ENCODE measurements at places on chromosomes 3 and 15.
A peak's percentile ranks its signal among the peaks of the same experiment; 100 is the strongest.

DNA sequence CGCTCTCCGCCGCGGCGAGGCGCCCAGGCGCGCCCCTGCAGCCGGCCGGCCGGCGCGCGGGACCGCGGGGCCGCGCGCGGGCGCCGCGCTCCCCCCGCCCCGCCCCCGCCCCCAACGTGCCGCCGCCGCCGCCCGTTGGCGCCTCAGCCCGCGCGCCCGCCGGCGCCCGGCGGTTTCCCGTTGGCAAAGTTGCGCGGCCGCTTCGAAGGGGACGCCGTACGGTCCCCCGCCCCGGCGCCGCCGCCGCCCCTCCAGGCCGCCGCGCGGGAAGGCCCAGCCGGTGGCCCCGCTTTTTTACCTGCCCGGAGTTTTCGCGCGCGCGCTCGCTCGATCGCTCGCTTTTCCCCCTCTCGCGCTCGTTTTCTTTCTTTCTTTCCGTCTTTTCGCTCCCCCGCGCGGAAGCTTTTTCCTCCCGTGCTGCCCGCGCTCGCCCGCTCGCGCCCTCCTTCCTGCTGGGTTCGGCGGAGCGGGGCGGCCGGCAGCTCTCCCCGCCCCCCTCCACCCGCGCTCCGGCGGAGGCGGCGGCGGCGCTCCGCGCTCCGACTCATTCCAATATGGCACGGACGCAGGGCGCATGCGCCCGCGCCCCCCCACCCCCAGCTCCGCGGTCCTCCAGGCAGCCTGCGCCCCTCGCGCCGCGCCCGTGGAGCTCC, at the start of gene SFMBT1:
TSS of gene SFMBT1 (minus strand) at position 556 of the 653 bp plus-strand sequence. CDS start 76,945 bp downstream, outside the sequence.
- H3K4me3 ChIP-seq = peak within 1 kb of the TSS; percentile 78
- H3K4me1 ChIP-seq = peaks cover 14% of the 10 kb centered on the region
- peak within 1 kb of the TSS; percentile 64 for H3K27ac ChIP-seq
- H3K27me3 ChIP-seq = no peaks in the 10 kb centered on the region
- peak; percentile 72 for DNase-seq

DNA sequence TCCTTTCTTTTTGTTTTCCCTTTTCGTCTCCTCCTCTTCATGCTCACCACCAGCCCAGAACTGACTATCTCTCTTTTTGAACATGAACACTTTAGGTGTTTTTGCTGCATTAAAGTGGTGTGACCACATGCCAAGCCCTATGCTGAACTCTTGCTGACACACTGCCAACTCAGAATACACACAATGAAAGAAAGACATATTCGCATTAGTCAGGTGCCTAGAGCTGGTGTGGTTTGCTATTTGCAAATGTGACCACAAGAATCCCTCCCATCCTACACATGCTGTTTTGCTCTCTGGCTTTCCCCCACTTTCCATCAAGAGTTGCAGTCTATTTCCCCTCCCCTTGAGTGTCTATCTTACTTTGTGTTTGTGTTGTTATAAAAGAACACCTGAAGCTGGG, 967.8 kb upstream of the CFAP20DC start:
- DNase-seq = peak; percentile 72
- H3K36me3 ChIP-seq = no peaks in the 10 kb centered on the region
- H3K4me3 ChIP-seq = no peak overlapping the region
- no peaks in the 10 kb centered on the region for H3K27me3 ChIP-seq

DNA sequence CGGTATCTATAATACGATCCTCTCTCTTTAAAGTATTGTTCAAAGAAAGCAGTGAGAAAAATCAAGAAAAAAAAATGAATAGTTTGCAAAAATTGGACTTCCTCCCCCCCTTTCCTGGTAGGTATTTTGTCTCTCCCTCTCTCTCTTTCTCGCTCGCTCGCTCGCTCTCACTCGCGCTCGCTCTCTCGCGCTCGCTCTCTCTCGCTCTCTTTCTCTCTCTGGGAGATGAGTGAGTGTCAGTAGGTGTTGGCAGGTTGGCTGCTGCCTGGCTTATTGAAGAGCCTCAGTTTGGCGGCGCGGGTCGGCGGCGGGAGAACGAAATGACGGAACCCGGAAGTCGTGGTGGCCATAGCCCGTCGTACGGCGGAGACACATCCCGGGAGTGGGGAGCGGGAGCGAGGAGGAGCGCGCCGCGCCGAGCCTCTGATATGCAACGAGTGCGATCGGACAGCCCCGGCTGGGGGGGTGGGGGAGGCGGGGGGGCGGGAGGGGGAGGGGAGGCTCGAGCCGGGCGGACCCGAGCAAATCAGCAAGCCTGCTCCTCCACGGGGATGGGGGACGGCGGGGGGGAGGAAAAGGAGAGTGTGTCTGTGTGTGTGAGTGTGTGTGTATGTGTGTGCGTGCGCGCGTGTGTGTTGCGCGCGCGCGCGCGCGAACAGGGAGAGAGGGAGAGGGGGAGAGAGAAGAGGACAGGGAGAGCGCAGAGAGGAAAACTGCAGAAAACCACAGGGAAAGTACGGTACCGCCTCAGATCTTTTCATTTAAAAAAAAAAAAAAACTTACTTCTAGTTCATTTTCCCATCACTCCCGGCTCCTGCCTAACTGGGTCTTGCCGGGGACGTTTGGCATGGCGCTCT, at the start of gene MEIS2:
TSS of gene MEIS2 (minus strand) at position 441 of the 857 bp plus-strand sequence. CDS start 1,083 bp downstream, outside the sequence.
- peak within 1 kb of the TSS; percentile 77 for H3K27ac ChIP-seq
- H3K27me3 ChIP-seq = no peaks in the 10 kb centered on the region
- peak; percentile 79 for DNase-seq
- no peaks in the 10 kb centered on the region for H3K4me1 ChIP-seq

DNA sequence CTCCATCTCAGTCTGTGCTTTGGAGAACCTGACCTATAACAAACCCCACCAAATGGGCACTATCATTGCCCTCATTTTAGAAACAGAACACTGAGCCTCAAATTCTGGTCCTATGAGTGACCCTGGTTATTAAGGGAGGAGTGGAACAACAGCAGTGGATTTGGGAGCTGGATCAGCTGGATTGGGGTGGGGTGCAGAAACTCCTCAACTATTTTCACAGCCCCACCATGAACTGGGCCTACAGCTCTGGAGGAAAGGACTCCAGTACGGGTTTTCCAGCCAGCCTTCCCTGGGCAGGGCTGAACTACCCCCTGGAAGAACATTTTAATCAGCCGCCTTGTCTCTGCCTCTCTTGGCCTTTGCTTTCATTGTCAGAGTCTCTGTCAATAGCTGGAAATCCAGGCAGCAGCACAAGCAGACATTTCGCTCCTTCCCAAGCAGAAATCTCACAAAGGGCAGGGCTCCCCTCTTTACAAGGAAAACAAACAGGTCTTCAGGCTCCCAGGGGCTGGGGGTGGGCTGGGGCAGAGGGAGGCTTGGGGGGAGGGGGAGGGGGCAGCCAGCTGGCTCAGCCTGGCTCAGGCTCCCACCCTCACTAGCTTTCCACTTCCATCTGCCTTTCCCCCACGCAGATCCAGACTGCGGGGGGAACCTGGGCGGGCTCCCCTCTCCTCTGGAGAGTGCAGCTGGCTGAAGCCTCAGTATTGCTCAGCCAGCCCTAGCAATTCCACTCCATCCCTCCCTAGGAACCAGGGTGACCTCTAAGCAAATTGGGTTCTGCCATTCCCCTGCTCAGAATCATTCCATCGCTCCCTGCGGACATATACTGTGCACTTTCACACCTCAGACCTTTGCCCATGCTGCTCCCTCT, 13.7 kb upstream of the TLE3 start:
- H3K27ac ChIP-seq = no peak overlapping the region
- H3K4me1 ChIP-seq = no peaks in the 10 kb centered on the region
- no peak for DNase-seq
- no peak overlapping the region for H3K4me3 ChIP-seq

- no peak for DNase-seq
- H3K4me1 ChIP-seq = no peaks in the 10 kb centered on the region
- no peaks in the 10 kb centered on the region for H3K27me3 ChIP-seq
- no peak overlapping the region for H3K4me3 ChIP-seq
- H3K27ac ChIP-seq = no peak overlapping the region
Observed at GRCh38 chr15:97200161-97200560, 760.3 kb upstream of the ARRDC4 start.

DNA sequence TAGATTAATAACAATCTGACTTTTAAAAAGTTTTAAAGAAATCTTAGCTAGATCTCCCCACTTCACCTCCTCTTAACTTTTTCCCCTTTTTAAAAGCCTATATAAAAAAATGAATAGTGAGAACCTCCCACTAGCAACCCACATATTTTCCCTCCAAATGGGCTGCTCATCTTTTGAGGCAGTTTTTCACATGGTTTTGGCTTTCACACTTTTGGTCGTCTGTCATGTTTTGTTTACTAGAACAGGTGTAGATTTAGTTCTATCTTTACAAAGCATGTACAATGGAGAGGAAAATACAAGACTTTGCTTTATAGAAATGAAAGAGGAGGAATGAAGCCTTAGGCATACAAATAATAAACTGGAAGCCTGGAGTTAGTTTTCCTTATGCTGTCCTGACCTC, 126.7 kb upstream of the EOMES start:
- no peaks in the 10 kb centered on the region for H3K4me1 ChIP-seq
- no peak overlapping the region for H3K4me3 ChIP-seq
- H3K27ac ChIP-seq = no peak overlapping the region
- no peaks in the 10 kb centered on the region for H3K27me3 ChIP-seq

Data from MM.1S (cell line).